ENCODE measurements at places on chromosomes 2 and 18.

DNA sequence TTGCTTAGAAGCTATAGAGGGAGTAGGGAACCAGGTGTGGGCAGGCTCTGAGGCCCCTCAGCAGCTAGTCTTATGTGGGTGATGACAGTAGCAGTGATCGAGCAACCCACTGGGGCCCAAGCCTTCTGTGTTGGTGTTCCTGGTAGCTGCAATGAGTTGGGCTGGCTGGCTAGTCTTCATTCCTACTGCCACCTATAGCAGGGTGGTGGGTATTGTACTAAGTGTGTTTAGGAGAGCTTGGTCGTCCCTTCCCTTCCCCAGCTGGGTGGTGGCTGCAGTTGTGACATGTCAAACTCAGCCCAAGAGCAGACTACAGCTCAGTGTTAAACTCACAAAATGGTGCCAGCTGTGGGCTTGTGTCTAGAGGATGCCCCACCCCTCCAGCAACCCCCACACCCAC is 486.1 kb upstream of the UBE2E3 start:
- no peak for DNase-seq

DNA sequence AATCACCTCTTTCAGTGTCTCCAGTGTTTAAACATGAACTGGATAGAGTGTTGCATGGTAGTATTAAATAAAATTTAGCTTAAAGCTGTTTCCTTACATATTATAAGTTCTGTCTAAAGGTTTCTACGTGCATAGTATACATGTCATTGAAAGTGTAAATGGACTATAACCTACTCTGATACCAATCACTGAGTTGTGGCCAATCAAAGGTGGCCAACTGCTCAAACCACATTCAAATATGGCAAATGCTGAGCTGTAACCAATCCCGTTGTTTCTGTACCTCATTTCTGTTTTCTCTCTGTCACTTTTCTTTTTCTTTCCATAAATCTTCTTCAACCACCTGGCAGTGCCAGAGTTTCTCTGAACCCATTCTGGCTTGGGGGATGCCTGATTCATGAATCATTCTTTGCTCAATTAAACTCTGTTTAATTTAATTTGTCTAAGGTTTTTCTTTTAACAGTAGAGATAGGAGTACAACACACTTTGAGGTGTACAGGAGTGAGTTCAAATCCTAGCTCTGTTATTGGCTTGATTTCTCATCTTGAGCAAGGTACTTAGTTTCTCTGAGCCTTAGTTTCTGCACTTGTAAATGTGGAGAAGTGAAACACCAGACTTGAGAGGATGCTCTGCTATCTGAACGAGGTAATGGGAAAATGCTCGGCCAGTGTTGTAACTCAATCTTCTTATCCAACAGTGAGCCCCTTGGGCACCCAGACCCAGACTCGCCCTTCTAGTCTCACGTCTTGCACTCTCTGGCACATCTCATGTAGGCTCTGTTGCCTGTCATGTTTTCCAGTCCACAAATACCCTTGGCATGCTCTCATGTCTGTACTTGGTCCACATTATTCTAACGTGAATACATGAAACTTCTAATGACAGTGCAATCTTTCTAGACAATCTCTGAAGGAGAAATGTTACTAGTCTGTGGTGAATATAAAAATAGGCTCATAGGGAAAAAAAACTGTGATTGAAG is 228.0 kb downstream of the PIK3C3 start:
- DNase-seq = no peak

GRCh38 chr2:58047373-58047935 is 848 bp downstream of the VRK2 start:
- no peak for DNase-seq

GRCh38 chr2:159941729-159942128 is 120.7 kb downstream of the PLA2R1 start:
- no peak for DNase-seq

DNA sequence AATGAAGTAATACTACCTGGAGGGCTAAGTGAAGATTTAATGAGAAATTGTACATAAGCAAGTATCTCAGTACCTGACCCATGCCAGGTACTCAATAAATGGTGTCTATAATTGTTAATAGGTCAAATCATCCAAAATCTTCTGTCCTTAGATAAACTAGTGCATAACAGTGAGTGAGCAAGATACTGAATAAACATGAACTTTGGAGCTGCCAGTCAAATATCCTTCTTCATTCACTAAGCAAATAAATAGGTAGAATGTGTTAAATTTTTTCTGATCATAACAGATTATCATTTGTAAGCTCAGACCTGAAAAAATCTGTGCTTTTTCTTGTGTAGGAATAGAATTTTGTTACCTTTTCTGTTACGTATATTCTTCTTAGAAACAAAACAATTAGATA is 39.6 kb downstream of the RAB3GAP1 start:
- no peak for DNase-seq

GRCh38 chr2:204268971-204269370 is 276.3 kb upstream of the PARD3B start:
- DNase-seq = no peak

- DNase-seq = no peak
These were observed 80.7 kb upstream of the LDLRAD4 start for GRCh38 chr18:13137670-13138419.

DNA sequence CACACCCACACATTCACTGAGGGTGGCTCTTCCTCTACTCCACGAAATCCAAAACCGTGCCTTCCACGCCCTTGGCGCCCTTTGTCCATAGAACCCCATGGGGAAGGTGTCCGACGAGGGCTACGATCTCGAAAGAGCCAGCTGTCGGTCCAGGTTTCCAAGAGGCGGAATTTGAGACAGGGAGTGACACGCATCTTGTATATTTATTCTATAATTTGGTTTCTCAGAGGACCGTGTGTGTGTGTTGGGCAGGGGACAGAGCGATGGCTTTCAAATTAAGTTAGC is 726 bp downstream of the C2orf69 start:
- no peak for DNase-seq

DNA sequence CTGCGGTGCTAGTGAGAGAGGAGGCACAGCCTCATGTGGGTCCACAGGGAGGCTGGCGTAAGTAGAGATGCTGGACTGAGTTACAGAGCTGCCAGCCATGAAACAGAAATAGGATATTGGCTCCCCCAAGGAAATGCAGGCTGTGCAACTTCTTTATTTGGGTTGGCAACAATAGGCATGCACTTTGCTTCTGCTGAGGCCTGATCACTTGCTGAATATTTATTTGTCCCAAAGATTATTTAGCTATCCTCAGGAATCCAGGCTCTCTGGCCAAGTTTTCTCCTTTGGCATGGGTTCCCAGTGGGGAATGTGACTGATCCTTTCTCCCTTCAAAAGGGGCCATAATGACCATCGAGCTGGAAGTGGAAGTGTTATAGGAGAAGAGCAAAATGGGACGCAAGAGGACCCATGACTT is 60.0 kb downstream of the MAPK4 start:
- DNase-seq = no peak

DNA sequence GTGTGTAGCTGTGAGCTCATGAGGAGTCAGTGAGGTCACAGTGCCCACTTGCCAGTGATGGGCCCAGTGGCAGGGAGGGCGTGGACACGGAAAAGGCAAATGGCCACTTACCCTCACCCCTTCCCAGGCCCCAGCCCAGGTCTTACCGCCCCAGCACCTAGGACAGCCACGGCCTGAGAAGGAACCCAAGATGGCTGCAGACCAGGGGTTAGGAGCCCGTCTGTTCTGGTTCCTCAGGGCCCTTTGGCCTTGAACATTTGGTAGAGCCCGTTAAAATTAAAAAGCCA is 74.1 kb downstream of the EMX1 start:
- DNase-seq = no peak

DNA sequence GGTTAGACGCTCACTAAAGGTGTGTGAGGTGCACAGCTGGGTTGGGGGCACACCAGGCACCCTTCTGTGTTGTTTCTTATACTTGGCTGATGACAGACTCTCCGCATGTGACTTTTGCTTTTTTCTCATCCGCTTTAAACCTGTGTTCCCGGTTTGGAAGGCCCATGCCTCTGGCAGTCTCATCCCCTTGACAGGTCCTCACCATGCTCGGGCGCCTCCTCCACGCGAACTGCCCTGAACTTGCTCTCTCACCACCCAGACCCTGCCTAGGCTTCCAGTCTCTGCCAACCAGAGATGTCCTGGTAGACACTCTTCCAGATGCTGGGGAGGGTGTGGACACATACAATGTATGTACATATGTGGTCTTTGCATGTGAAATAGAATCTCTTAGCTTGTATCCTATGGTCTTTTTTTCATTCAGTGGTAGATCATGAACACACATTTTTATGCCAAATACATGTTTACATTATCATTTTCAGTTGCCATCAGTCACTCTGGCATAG is 79.8 kb downstream of the LIMS1 start:
- DNase-seq = no peak

GRCh38 chr2:12076810-12077209 is 330.4 kb downstream of the LPIN1 start:
- no peak for DNase-seq

- DNase-seq = no peak
These were observed 143.3 kb upstream of the ZEB2 start for GRCh38 chr2:144663207-144663606.

All from stimulated activated CD4-positive, alpha-beta T cell treated with anti-CD3 and anti-CD28 coated beads, TNF-alpha, amount 100 ng/mL, for 1 hour (primary cell).